ENCODE measurements at places on chromosomes 6 and 20.

- peak; percentile 81 for DNase-seq
These were observed 55.0 kb upstream of the KCNK16 start for GRCh38 chr6:39377539-39377950.

DNA sequence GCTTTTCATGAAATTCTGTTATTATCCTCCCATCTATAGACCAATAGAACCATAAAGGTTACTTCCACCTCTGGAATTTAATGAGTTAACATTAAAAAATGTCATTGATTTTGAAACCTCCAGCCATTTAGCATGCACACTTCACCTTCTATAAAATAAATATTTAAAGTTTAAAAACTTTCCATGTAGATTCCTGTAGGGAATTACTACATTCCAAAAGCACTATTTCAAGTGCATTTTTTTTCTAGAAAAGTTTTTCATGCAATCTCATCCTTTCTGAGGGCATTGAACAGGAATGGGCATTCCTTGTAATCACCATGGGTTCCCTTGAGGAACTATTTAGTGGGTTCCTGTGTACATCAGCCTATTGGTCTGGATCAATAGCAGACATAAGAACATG is 253.8 kb upstream of the RIN2 start:
- no peak for DNase-seq

DNA sequence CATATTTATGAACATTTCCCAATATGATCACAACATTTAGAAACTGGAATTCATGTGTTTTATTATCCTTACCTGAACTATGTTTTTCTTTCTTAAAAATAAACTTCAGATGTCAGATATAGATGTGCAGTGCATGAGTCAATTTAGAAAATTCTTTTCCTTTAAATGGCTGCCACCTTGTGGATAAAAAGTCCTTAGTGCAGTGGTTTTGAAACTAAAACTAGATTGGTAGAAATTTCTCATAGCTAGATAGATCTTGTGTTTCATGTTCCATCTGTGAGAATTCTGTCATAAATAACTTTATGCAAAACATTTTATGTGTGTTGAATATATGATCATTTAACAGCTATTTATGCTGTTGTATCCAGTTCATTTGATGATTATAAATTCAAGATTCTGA is 134.9 kb downstream of the KLHL32 start:
- peak; percentile 17 for DNase-seq

DNA sequence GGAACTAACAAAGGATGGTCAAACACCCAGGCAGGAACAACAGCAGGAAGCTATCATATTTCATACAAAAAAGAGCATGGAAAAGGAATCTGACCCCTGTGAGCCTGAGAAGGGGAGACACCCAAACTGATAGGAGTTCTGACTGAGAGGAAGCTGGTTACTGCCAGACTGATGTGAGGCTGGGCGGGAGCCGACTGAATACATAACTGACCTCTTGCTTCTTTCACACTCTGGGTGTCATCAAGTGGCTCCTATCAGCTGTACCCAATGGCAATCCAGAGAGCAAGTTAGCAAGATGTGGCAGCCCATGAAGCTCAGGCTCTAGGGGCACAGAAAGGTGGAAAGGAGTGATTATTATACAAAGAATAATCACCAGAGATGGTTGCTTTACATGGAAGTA is 795.1 kb upstream of the HS3ST5 start:
- DNase-seq = no peak

- no peak for DNase-seq
These were observed 433.7 kb upstream of the CHD6 start for GRCh38 chr20:42051921-42052320.

DNA sequence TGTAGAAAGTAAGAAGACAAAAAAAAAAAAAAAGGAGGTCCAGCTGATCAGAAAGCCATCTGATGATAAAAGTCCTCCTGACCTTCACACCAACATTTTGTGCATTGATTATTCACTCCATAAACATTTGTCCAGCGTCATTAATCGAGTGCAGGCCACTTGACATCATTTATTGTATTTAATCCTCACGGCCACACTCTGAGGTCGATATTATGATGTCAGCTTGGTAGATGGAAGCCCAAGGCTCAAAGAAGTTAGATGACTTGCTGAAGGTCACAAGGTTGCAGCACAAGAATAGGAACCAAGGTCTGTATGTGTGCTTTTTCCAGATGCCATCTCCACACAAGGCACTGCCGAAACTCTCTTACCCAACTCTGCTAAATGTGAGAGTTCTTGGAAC is 328.4 kb downstream of the KIF16B start:
- DNase-seq = no peak

DNA sequence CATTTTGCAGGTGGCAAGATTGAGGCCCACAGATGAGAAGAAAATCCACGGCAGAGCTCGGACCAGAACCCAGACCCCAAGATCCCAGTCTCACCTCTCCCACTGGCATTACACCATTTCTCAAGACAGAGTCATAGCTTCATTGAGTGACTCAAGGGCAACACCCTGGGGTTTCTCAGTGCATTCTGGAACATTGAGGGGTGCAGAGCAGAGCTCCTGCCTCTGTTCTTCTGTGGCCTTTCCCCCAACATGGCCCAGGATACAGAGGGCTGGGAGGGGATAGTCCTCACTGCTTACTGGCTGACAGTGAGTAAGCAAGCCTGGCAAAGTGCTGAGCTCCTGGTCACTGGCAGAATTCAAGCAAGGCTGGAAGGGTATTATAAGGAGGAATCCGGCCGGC is 74.0 kb downstream of the MDGA1 start:
- no peak for DNase-seq

DNA sequence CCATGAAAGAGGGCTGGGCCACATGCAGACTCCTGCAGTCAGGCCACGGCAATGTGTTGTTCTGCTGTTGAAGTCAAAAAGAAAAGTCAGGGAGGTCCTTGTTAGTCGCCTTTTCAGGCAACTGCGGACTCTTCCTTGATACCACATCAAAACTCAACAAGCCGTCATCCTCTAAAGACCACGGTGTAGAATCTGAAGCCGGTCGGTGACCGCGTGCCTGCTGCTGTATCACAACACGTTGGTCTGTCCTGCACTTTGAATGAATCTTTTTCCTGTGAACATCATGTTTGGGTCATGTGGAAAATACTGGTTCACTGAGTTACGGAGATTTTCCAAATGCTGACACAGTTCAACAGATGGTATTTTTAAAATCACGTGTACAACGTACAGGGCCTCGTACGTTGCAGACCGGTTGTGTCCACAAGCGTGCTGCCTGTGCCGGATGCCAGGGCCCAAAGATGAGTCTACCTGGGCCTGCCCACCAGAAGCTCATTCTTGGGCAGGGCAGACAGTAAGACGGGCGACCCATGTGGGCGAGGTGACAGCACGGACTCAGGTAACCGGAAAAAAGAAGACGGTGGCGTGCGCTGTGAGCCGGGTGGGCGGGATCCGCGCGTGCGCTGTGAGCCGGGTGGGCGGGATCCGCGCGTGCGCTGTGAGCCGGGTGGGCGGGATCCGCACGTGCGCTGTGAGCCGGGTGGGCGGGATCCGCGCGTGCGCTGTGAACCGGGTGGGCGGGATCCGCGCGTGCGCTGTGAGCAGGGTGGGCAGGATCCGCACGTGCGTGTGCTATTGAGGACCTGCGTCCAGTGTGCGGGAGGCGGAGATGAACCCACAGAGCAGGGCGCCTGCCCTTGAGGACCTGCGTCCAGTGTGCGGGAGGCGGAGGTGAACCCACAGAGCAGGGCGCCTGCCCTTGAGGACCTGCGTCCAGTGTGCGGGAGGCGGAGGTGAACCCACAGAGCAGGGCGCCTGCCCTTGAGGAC is 114.5 kb downstream of the FAM120B start:
- no peak for DNase-seq

DNA sequence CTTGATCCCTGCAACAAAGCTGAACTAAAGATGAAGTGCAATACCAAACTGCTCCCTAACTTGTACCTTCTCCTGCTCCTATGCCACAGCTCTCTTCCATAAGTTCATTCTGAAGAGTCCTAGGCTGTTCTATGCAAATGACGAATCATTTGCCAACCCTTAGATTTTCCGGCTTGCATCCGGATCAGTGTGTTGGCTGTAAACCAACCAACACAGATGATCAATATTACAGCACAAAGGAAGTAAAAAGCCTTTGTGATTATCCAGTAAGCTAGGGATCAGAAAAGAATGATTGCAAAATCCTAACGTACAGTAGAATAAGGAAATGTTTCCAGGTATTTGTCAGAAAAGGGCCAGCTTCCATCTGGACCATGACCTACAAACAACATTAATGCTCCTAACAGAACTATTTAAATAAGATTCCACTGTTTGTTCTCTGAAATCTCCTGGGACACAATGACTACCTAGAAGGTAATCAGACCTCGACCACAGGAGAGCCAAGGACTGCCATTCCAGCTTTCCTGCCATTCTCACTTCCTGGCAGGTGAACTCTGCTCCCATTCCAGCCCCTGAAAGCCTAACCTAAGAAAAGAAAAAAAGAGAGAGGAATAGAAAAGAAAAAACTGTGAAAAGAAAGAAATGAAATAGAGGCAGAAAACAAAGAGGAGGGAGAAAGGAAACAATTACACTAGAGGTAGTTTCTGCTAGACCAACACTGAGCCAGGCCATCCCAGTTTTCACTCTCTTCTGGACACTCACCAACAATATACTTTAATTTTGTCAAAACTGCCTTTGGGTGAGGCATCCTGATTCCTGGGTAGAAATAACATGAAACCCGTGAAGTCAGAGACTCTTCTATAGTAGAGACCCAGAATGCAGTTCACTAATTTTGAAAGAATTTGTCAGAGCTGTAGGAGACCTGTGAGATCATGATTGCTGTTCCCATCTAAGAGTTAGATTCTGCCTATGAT is 19.7 kb downstream of the GMDS start:
- no peak for DNase-seq

GRCh38 chr6:168935628-168936010 is 318.0 kb downstream of the THBS2 start:
- no peak for DNase-seq

DNA sequence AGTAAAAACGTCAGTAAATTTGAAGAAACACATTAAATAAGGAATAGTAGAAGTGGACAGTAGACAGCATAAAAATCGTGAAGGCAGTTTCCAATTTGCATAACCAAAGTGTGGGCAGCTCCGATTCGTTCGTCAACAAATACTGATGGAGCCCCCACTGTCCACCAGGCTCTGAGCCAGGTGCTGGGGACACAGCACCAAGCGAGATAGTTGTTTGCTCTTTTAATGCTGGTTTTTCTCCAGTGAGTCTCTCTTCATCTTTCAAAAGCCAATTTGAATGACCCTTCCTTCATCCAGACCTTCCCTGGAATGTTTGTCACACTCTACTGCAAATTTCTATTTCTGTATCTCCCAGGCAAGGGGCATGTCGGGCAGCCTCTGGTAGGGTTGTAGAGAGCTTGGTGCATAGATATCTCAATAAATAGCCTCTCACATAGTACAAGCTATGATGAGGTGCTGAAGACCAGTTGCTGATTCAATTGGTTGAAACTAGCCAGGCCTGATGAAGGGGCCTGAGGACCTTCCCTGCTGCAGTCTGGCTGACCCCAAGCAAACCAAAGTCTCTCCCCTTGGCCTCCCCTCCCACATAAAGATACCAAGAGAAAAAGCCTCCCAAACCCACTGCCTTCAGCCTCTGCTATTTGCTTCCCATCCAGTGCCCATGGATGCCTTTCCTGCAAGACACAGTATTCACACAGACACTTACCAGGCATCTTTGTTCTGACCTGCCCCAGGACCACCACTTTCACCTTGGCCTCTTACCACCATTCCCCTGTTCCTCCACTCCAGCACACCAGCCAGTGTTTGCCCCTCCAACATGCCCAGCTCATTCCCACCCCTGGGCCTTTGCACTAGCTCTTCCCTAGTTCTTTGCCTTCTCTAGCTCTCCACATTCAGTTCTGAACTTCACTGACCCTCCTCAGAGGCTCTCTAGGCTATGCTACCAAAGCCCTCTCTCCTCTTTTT is 125.2 kb downstream of the CEBPB start:
- DNase-seq = no peak

DNA sequence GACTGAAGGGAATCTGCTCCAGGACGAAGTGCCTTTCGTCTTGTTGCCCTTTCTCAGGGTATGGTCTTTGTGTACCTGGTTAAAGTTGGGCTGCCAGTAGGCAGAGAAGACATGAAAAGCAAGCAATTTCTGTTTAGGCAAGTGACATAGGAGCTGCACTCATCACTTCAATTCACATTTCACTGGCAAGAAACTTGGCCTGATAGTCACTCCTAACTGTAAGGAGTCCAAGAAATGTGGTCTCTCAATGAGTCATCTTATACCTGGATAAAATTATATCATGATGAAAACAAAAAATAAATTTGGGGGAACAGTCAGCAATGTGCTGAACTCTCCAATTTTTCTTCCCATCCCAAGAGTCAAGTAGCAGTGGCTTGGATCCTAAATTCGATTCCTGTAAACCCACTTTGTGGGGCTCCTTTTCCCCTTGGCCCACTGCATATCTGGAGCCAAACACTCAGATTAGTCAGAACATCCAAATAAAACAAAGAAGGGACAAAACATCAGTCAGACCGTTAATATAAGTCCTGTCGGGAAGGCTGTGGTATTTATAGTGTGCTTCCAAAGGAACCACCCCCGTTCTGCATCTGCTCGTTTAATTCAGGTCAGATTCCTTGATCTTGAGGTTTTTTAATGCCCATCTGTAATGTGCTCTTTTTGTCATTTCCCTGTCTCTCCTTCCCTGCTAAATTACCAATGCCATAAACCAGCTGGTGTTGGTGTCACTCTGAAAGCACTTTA is 5.0 kb upstream of the GABRR1 start:
- DNase-seq = no peak

DNA sequence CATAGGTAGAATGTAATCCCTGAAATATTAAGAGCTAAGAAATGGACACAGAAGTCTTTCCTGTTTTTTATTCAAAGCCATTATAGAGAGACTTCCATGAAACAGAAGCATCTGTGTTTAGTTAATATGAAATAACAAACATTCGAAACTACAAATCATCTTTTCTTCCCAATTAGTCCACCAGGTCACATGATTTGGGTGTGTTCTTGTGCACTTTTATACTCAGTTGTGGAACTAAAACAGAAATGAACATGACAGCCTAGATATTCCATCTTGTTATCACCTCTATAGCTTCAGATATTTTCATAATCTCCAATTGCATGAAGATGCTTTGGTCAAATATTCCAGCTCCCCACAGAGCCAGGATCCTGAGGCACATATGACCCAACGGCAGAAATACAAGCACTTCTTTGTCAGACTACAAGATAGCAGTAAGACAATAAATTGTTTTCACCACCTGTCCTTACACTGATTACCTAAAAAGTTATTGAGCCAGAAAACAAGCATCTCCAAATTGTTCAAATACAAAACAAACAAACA is 116.8 kb upstream of the BEND6 start:
- DNase-seq = no peak

DNA sequence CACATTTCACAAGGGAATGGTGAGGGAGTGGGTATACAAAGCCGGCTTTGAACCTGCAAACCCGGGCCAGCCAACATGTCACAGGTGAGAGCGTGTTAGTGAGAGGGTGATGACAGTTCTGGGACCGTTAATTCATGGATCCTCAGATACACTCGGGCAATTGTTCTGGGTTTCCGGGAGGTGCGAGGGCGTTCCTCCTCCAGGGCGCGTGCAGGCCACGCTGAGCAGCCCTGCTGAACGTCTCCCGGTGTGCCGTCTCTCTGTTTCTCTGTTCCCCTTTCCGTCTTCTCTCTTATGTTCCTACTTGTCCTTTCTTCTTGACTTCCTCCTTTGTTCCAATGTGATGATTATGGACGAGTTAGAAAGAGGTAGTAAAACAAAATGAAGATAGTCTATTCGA is 130.0 kb upstream of the GMDS start:
- DNase-seq = no peak

Measured in left kidney (tissue), 8 donors.